AML-193 (cell line): ENCODE measurements at places on chromosomes 4 and X.

- DNase-seq = no peak
These were observed 512.2 kb upstream of the INTU start for GRCh38 chr4:127120441-127121090.

DNA sequence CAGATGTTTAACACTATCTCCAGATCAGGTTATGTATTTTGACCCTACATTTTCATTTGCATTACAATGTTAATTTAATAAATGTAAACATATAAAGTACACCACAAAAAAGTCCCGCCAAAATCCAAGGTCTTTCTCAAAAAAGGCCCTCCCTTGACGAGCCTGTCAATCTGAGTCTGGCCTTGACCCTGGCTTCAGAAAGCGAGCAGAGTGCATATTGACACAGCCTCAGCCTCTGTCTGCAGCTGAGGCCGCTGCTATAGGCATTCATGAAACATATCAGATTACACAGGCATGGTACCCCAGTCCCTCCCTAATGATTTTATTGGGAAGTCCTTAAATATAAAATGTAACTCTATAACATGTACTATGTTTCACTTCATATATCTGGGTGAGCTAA lies 6.2 kb downstream of the MBNL3 start:
- no peak for DNase-seq

DNA sequence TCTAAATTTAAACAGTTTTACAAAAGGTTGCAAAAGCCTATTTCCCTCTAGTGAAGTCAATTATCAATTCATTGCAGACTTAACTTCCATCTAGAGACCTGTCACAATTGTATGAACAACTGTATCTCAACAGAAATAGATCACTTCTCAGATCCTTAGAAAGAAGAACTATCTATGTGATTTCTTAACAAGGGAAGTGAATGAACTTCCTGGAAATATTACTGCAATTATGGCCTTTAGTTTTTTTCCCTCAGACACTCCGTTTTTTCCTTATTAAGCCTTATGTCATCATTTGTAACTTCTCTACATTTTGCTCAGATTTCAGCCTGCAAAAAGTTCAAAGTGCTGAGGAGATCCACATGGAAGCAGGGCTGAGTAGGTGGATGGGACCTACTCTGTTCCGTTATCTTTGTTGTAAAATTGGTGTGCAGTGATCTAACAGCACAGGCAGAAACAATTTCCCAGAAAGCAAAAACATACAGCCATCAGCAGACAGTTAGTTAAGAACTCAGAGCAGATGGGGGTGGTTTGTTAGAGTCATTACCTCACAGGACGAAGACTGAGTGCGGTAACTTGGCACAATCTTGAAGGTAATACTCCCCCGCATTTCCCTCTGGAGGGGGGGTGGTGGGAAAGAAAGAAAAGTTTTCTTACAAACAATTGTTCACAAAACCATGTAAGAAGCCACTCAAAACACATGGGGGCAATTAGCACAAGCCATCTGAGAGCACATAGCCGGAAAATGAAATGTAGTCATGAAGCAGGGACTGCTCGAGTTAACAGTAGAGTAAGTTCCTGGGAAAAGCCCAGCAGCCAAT lies 112.3 kb downstream of the NYX start:
- DNase-seq = peak; percentile 64

- DNase-seq = peak; percentile 9
These were observed 291.6 kb upstream of the HS3ST1 start for GRCh38 chr4:11720292-11720691.

DNA sequence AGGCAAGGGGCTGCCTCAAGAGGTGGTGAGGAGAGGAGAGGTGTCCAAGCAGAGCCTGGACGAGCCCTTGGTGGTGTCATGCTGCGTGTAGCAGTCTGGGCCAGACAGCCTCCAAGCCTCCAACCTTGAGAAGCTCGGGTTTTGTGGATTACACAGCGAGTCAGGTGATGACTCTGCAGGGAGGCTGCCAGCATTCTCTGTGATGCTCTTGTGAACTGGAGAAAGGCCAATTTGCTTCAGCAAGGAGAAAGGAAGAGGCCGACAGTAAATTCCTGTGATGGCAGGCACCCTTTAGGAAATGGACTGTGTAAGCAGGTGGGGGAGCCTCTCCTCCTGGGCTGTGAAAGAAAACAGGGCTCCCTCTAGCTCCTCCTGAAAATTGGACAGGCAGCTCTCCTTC lies 36.0 kb upstream of the CD99L2 start:
- no peak for DNase-seq

- no peak for DNase-seq
These were observed 5.9 kb downstream of the UGDH start for GRCh38 chr4:39521253-39521919.

- no peak for DNase-seq
These were observed 125.2 kb downstream of the COL25A1 start for GRCh38 chr4:109177096-109177810.

DNA sequence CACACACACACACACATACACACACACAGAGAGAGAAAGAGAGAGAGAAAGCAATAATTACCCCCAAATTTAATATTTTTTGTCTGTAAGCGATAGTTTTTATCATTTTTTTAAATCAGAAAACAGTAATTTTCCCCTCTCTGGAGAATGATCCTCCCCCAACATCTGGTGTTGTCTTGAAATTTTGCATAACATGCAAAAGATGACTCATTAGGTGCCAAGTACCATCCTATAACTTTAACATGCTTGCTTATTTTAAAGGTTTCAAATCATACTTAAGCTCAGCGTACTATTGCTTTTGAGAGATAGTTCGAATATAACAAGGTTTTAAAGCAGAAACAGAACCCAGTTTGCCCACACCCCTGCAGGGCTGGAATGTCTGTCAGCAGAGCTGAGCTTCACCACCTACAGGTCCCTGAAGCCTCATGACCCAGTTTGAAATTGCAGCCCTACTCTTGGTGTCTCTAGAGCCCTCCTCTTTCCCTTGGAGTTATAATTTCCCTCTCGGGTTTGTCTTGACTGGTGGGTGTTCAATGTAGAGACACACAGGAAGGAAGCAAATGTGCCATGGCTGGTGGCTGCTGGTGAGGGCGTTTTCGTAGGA lies 175.0 kb upstream of the HS3ST1 start:
- no peak for DNase-seq

GRCh38 chr4:16884673-16885460 lies 13.6 kb downstream of the LDB2 start:
- no peak for DNase-seq

DNA sequence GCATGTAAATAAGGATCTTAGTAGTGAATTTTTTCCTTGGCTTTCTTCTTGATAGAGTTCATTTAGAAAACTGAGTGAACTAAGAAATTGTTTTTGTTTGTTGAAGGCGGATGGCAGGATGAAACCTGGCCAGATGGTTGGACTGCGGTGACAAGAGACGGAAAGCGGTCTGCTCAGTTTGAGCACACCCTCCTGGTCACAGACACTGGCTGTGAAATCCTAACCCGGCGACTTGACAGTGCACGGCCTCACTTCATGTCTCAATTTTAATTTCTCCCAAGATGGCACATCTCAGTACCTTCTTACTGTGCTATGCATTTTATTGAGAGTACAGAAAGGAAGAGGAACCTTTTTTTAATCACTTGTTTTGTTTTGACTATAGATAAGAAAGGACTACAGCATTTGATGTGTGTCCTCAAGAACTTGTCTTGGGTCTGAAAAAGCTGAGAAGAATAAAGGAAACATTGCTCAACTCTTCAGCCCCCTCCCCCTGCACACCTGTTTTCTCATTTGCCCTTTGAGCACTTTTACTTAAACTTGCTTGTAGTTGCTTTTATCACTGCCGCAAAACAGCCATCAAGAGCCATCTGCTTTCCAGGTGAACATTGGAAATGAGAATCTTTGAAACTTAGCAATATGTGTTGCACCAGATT lies 27.4 kb downstream of the ADH5 start:
- no peak for DNase-seq

DNA sequence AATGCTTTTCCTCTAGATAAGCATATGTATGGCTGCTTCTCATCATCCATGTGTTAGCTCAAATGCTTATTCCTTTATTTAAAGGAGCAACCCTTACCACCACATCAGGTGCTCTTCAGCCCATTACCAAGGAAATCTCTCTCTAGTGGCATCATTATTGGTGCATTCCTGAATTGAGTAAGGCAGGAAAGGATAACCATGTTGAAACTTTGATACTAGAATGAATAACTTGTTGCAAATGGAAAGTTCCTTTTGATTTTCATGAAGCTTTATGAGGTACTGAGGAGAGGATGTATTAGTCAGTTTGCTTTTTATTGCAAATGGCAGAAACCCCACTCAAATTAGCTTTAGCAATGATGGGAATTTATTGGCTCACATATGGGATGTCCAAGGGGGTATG lies 212.3 kb upstream of the FGF13 start:
- no peak for DNase-seq

- DNase-seq = no peak
These were observed 29.8 kb downstream of the SGMS2 start for GRCh38 chr4:107854356-107855022.

- DNase-seq = no peak
These were observed 151.6 kb downstream of the CBLL2 start for GRCh38 chrX:22424122-22424915.

GRCh38 chr4:89397441-89397840 lies 89.8 kb upstream of the GPRIN3 start:
- DNase-seq = no peak

DNA sequence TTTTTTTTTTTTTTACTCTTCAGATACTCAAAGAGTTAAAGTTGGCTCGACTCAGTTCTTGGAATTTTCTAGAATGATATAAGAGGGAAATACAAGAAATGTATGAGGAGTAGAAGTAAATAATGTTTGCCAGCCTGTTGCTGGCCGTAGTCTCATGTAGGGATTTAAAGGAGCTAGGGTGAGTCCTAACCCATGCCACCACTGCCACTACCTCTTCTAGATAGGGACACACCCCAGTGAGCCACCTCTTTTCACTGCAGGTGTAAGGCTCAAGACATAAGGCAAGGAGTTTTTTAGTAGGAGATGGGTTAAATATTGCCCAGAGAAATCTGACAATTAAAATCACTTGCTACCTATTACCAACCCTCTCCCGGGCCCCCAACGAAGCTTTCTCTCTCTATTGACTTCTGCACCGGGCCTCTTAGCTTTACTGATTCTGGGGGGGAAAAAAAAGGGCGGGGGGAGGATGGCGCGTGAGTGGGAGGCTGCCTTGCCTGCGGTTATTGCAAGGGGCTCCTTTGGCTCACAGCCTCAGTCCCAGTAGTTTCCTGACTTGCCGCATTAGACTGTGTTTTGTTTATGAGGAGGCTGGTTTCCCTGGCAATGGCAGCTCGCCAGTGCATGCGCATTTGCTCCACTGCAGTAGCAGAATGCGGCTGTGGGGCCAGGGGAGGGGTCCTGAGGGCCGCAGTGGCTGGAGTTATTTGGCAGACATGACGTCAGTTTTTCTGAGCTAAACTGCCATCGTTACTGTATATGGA lies 3.0 kb downstream of the LINC00632 start:
- DNase-seq = no peak

- DNase-seq = no peak
These were observed 15.3 kb downstream of the TKTL1 start for GRCh38 chrX:154310616-154311536.

- no peak for DNase-seq
These were observed 7.8 kb upstream of the TBC1D14 start for GRCh38 chr4:6901669-6902317.

DNA sequence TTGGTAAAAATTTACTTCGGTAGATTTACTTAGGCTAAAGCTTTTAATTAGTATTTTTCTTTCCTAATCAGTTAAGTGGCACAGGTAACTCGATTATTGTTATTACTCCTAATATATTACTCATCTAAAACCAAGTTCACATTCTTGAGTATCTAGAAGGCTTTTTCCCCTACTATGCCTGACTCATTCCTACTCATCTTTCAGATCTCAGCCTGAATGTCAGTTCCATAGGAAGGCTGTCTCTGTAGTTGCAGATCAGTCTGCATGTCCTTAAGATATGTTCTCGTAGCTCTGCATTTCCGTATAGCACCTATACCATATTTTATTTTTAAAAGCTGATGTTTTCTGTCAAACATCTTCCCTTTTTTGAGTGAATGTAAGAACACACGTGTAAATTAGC lies 5.9 kb upstream of the FAM184B start:
- DNase-seq = no peak

- DNase-seq = no peak
These were observed 110.2 kb upstream of the PRDX4 start for GRCh38 chrX:23557070-23557469.

GRCh38 chr4:152773339-152773738 lies 6.2 kb downstream of the TIGD4 start:
- DNase-seq = no peak

- peak; percentile 24 for DNase-seq
These were observed 824.0 kb downstream of the STIM2 start for GRCh38 chr4:27684610-27685011.

DNA sequence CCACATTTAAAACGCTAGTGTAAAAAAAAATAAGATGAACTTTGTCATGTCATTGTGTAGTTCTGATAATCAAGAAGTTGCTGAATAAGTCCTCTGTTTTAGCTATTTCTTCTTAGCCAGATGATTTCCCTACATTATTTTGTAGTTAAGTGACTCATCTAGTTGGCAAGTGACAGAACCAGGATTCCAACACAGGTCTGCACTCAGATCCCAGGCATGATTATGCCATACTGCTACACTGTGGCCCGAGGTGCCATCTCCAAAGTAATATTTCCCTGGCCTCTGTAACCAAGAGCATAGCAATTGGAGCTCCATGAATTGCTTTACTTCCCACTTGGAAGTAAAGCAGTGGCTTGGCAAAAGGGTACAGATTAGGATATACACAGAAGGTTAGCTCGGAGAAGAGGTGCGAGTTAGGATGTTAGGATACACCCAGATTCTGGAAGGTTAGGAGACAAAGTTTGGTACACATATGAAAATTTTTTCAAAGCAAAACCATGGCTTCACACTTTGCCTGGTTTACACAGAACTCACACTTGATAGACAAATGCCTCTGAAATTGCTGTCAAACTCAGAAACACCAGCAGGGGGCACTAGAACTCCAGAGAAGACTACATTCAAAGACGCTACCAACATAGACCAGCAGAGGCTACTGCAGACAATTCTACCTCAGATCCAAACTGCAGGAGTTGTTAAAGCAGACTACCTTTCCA lies 41.4 kb downstream of the SRPX2 start:
- DNase-seq = peak; percentile 55

DNA sequence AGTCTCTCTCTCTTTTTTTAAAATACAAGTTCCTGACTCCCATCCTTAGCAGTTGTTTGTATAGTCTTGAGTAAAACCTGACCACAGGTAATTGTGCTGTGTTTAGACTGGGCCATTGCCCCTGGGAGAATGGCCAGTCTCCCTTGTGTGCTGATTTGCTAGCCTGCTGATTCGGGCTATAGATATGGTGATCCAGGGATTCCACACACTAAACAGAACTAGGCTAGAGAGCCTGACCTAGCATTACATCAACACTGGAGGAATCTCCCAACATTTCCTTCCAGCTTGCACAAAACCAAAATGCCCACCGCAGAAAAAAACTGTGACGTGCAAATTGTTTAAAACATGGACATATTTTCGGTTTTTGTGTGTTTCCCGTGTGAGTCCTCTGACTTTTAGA lies 5.1 kb downstream of the UPRT start:
- peak; percentile 6 for DNase-seq

GRCh38 chr4:146059865-146060264 lies 115.7 kb upstream of the LSM6 start:
- no peak for DNase-seq

- DNase-seq = no peak
These were observed 36.3 kb downstream of the BCLAF3 start for GRCh38 chrX:19954335-19955096.

- DNase-seq = peak; percentile 69
These were observed 12.3 kb upstream of the CLTRN start for GRCh38 chrX:15676886-15677285.
